ENCODE measurements at places on chromosomes 2 and 18.

DNA sequence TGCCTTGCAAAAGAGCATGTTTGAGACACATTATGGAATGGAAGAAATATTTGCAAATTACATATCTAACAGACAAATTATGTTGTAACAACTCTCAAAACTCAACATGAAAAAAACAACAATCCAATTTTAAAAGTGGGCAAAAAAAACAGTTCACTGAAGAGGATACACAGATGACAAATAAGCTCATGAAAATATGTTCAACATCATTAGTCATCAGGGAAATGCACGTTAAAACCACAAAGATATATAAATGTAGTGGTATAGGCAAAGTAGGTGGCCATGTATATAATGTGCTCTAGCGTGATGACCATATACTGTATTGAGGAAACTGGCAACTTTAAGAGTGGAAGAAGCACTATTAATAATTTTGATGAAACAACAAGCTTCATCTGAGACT lies 220.1 kb downstream of the IRS1 start:
- peak; percentile 84 for DNase-seq

DNA sequence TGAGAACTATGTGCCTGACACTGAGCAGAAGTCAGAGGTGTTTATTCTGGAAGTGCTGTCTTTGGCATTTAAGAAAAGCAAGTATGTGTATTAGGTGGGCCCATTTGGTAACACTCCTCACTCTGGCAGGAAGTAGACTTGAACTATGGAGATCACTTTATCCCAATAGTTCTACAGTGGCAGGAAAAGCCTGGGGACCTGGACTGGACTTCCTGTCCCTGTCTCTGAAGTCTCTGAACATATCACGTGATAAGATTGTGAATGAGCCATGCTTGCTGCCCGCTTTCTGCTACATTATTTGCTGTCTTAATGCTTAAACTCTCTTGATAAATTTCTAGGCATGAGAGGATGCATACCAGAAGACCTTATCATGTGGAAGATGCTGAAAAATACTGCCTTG lies 203.7 kb downstream of the MYO3B start:
- DNase-seq: no peak

DNA sequence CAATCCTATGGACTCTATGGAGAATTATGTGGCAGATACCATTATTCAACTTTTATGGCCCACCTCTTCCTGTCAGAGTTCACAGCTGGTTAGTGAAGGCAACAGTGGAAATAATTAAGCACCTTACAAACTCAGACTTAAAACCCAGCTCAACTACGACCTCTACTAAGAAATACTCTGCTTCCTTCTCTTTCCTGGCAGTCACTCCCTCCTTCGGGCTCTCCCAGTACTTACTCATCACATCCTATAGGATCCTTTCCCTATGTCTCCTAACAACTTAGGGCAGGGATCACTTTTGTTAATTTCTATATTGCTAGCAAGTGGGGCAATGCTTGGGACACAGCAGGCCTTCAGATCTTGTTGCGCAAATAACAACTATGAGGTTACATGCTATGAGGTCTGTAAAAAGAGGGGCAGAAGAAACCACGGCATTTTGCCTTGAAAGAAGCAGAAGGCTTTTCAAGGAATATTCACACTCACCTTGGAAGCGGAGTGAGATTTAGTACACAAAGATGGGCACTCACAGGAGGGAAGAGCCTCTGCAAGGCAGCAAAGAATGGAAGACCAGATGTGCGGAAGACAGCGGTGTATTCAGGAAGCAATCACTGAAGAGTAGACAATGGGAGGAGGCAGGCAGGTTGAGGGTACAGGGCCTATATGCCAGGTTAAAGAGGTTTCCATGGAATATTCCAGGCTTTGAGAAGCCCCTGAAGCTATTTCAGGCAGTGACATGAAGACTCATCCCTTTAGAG lies 2.1 kb downstream of the STK39 start:
- DNase-seq: peak; percentile 47

DNA sequence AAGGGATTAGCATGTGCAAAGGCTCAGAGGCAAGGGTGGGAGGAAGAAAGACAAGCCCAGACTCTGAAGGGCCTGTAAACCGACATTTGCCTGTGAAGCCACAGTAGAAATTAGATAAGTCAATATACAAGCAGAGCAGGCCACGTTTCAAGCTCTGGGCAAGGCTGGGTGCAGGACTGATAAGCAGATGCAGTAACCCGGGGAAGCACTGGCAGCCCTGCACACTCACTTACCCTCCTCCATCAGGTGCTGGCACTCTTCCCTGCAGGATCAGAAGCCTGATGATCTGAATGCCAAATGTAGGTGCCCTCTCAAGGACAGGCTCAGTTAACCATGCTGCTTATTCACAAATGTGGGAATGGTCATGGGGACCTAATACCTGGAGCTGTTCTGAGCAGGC lies 46.3 kb upstream of the RAB12 start:
- DNase-seq: no peak

- DNase-seq: no peak
These were observed 432.0 kb downstream of the CCDC85A start for GRCh38 chr2:56615760-56616159.

DNA sequence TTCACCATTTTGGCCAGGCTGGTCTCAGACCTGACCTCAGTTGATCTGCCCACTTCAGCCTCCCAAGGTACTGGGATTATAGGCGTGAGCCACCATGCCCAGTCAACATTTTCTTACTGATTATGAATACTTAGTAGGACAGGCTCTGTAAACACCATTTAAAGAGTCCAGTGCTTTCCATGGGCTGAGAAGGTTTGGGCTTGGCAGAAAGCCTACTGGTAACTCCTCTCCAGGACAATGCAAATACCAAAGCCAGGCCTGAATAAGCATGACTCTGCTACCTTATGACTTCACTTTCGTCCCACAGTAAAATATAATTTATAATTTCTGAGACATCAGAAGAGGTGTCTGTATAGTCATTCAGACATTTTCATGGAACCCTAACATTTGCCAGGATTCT lies 60.2 kb upstream of the FAM117B start:
- DNase-seq: no peak

- DNase-seq: no peak
These were observed 3.4 kb downstream of the C2orf80 start for GRCh38 chr2:208186465-208186864.
